ENCODE measurements at places on chromosomes 7 and 10.

- DNase-seq = no peak
Observed at GRCh38 chr10:92052741-92053140, 129.2 kb downstream of the BTAF1 start.

GRCh38 chr7:157676456-157677255, 339.9 kb downstream of the DNAJB6 start:
- no peak for DNase-seq

DNA sequence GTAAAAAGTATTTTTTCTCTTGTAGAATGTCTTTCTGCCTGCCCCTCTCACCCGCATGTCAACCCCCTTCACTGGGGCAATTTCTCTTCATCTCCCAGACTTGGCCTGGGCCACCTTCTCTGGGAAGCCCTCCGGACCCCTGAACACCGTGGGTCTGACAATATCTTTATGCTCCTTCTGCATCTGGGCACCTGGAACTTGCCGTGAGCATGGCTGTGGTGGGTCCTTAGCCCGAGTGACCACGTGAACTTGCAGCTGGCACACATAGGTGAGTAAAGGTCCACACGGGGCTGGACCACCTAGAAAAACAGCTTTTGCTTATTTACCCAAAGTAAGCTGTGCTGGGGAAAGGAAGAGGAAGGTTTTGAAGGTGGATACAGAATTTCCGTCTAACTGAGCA, 600.2 kb downstream of the DNAJB6 start:
- no peak for DNase-seq

DNA sequence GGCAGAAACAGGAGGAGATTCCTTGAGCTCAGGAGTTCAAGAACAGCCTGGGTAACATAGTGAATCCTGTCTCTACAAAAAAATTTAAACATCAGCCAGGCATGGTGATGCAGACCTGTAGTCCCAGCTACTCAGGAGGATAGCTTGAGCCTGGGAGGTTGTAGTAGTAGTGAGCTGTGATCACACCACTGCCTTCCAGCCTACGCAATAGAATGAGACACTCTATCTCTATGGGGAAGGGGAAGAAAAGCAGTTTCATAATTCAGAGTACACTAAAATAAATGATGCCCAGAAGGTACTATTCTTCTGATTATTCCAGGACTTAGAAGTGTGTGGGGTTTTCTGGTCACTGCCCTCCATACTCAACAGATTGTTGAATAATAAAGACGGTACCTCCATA, 177.3 kb downstream of the KMT2E start:
- DNase-seq = no peak

DNA sequence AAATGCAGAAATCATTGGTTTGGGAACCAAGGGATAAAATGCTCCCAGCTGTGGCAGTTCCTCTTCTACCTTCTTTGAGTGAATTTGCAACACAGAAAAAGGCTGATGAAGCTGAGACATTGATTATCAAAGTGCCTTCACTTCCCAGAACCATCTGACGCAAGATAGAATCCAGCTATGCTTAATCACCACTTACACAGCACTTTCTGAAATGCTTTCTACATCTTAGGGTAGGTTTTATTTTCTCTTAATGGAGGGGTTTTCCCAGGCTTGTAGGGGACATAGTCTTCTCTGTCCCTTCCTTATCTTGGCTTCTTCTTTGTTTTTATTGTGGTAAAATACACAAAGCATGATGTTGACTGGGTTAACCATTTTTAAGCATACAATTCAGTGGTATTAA, 332.6 kb upstream of the ZNF32 start:
- DNase-seq = no peak

GRCh38 chr7:133863362-133864061, 263.6 kb upstream of the LRGUK start:
- no peak for DNase-seq

- no peak for DNase-seq
Observed at GRCh38 chr7:6375348-6376101, 72.2 kb downstream of the DAGLB start.

DNA sequence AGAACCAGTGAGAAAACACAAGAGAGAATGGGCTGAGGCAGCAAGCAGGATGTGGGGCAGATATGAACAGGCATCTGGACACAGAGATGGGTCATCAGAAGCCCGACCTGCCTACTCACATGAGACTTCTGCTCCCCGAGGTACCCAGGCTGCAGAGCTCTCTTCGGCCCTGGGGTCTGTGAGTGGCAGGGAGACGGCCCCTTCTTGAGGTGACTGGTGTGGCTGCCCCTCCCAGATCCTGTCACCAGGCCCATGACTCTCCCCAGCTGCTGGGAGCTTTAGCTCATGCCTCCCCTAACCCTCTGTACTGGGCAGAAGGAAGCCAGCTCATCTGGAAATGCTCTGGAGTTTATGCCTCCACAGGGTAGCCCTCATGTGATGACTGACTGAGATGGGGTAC, 157.6 kb upstream of the PCBD1 start:
- no peak for DNase-seq

GRCh38 chr7:28155019-28155660, 25.5 kb downstream of the JAZF1 start:
- no peak for DNase-seq

DNA sequence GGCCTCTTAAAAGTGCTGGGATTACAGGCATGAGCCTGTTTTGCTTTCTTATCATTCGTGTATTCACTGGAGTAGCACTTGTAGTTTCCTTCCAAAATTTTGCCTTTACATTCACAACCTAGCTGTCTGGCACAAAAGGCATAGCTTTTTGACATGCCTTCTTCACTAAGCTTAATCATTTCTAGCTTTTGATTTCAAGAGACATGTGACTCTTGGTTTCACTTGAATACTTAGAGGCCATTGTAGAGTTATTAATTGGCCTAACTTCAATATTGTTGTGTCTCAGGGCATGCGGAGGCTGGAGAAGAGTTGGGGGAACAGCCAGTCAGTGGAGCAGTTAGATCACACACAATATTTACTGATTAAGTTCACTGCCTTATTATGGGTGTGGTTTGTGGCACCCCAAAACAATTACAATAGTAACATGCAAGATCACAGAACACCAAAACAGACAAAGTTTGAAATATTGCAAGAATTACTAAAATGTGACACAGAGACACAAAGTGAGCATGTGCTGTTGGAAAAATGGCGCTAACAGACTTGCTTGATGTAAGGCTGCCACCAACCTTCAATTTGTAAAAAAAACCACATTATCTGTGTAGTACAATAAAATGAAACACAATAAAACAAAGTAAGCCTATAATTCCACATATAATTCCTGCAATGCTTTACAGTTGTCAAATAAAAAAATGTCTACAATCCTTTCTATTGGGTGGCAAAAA, 43.1 kb downstream of the BRAF start:
- no peak for DNase-seq

DNA sequence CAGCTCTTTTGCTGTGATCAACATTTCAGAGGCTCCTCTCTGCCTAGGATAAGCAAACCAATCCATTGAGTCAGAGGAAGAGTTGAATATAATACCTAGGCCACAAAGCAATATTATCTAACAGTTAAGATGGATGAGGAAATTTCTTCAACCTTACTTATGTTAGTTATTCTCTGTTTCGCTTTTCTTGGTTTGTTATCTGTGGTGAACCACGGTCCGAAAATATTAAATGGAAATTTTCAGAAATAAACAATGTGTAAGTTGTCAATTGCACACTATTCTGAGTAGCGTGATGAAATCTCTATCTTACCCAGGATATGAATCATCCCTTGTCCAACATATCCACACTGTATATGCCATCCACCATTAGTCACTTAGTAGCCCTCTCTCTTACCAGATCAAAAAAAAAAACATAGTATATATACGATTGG, 1.5 kb upstream of the HTR7 start:
- DNase-seq = no peak

DNA sequence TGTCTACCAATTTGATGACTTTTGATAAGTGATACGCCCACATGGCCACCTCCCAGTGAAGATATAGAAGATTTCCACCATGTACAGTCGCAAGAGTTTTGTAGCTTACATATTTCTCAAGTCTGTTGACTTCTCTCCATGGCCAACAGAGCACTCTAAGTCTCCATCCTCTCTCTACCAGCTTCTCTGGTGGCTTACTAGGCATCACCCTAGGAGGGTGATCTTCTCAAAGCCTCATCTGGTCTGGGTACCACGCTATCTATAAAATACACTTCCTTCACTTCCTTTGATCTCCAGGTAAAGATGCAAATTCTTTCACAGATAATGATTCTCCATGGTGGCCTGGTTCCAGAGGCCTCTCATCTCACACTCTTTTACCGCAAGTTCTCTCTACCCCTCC, 49.9 kb downstream of the CALN1 start:
- no peak for DNase-seq

GRCh38 chr7:2476298-2476697, at the start of gene GRIFIN:
GRIFIN (minus strand) TSS chr7:2476398; CDS start chr7:2476383, 15 bp downstream.
- DNase-seq = no peak

DNA sequence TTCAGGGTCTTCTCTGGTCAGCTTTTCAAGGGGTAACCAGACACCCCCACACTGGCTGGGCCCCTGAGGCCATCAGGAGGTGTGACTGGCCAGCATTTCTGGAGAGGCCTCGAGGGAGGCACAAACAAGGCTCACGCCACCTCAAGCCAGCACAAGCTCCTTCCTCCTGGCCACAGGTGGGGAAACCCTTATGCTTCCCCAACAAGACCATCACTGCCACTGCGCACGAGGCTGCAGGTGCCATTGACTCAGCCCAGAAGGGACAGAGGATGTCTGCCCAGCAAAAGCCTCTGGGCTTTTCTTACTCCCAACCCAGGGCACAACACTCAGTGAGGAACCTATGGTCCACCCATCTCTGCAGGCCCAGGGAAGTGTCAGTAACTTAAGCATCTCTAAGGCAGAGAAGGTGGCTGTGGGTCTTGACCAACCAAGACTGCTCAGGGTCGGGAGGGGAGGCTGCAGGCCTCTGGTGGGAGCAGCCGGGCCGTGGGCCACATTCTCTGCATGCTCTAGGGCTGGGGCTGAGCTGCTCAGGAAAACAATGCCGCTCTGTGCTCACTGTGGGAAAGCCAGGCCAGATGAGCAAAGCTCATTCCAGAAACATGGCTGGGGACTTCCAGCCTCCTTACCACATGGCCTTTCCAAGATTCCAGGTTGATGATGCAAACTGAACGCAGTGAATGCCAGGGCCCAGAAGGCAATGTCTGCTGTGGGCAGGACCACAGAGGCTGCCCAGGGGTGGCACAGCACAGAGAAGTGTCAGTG, 24.2 kb upstream of the RASSF4 start:
- peak; percentile 35 for DNase-seq

DNA sequence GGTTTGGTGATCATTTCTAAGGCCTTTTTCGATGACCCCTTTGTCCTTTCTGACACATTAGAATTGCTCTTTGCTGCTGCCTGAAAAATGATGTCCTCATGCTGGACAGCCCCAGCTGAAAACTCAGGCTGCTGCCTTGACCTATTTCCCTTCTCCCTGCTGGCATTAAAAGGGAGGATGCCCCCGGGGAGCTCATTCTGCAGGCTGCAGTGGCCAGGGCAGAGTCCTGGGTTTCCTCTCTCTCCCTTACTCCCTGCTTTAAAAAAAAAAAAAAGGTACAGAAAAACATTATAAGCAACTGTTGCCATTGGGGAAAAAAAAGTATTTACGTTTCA, 35.4 kb downstream of the LRRC4 start:
- DNase-seq = no peak

- DNase-seq = no peak
Observed at GRCh38 chr7:30744075-30744417, 7.9 kb upstream of the INMT start.

- no peak for DNase-seq
Observed at GRCh38 chr10:62740885-62741745, 63.4 kb upstream of the ADO start.
